Naive thymus-derived CD8-positive, alpha-beta T cell (primary cell): ENCODE measurements at places on chromosomes 13 and 19.
A peak's percentile ranks its signal among the peaks of the same experiment; 100 is the strongest.

- DNase-seq = no peak
- no peaks in the 10 kb centered on the region for H3K36me3 ChIP-seq
- H3K4me3 ChIP-seq = no peak overlapping the region
Observed at GRCh38 chr13:88153353-88153752, 482.2 kb downstream of the SLITRK5 start.

DNA sequence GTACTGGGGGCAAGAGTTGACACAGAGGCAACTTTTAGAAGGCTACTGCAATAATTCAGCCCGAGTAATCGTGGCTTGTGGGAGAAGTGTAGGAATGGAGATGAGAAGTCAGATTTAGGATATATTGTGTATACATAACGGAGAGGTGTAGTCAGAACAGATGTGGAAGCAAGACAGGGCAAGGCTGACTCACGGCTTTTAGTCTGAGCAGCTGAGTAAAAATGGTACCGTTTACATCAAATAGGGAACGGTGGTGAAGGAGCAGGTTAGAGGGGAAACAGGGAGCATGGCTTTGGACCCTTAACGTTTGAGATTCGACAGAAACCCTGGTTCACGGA lies 796 bp upstream of the LSM14A start:
- no peaks in the 10 kb centered on the region for H3K27me3 ChIP-seq
- H3K4me3 ChIP-seq = peak overlapping the region; percentile 85
- H3K36me3 ChIP-seq = peaks cover 22% of the 10 kb centered on the region
- DNase-seq = no peak
- peak overlapping the region; percentile 97 for H3K27ac ChIP-seq

DNA sequence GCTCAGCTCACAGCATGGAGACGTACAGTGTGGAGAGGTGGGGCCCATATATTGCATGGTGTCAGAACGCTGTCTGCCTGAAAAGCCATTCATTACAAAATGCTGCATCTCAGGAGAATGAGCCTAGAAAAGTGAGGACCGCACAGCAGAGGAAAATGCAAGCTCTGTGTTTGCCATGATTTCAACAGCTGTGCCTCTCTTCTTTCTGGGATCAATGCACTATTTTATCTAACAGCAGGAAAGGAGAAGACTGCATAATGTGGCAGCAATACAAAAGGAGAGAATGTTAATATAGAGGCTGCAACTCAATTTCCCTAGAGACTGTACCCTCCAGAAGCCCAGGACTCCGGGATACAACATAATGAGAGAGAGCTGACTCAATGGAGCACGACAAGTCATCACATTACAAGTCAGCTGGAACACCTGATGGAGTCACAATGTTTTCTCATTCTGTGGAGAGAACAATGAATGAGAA lies 368.0 kb downstream of the FGF14 start:
- H3K4me1 ChIP-seq = no peaks in the 10 kb centered on the region
- no peaks in the 10 kb centered on the region for H3K36me3 ChIP-seq
- no peak overlapping the region for H3K27ac ChIP-seq
- H3K27me3 ChIP-seq = no peaks in the 10 kb centered on the region
- no peak overlapping the region for H3K4me3 ChIP-seq

DNA sequence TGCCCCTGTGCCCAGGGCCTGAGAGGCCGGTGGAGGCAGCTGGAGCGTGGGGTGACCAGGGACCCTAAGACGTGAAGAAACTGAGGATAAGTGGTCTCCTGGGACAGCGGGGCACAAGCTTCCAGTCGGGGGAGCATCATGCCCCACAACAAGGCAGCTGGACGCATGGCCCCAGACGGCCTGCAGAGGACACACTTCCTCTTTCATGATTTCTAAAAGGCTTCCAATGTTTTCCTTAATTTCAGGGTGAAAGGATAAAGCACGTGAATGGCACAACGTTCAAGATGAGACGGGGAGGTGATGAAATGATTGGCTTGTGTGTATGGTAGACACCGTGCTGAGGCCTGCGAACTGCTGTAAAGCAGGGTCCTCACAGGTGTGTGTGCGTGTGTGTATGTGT lies 20.2 kb upstream of the MYDGF start:
- H3K27me3 ChIP-seq = no peaks in the 10 kb centered on the region
- H3K4me1 ChIP-seq = no peaks in the 10 kb centered on the region
- H3K27ac ChIP-seq = no peak overlapping the region
- no peak for DNase-seq
- H3K4me3 ChIP-seq = no peak overlapping the region

DNA sequence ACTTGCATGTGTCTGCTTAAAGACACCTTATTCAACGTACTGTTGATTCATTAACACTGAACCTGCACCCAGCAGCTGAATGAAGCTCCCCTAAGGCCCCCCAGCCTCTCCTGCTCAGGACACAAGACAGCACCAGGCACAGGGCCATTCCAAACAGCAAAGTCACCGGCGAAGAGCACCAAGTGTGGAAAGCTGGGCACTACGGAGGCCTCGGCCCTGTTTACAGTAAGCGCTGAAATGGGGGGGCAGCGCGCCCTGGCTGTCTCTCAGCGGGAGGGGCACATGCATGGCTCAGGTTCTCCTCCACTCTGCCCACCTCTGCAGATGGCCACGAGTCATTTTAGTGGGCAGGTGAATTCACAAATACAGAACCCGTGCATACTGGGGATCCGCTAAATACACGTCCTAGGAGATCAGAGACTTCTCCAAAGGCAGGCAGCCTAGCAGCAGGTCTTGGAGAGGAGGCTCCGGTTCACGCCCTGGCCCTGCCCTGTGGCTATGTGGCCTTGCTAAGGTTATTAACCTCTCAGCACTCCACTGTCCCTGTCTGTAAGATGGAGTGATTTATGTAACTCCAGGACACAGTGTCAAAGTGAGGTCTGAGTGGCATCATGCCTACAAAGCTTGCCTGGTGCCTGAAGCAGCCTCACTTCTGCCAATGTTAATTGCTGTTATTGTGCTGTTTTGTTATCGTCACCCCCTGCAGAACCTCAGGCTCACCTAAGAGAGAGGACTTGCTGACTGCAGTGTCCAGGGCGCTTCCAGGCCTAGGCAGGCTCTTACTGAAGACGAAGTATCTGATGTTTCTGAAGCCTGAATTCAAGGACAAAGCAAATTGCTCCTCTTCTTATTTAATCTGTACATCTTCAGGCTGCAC lies 207.4 kb upstream of the SOX1 start:
- H3K27ac ChIP-seq = no peak overlapping the region
- DNase-seq = no peak
- H3K4me3 ChIP-seq = no peak overlapping the region
- no peaks in the 10 kb centered on the region for H3K36me3 ChIP-seq

DNA sequence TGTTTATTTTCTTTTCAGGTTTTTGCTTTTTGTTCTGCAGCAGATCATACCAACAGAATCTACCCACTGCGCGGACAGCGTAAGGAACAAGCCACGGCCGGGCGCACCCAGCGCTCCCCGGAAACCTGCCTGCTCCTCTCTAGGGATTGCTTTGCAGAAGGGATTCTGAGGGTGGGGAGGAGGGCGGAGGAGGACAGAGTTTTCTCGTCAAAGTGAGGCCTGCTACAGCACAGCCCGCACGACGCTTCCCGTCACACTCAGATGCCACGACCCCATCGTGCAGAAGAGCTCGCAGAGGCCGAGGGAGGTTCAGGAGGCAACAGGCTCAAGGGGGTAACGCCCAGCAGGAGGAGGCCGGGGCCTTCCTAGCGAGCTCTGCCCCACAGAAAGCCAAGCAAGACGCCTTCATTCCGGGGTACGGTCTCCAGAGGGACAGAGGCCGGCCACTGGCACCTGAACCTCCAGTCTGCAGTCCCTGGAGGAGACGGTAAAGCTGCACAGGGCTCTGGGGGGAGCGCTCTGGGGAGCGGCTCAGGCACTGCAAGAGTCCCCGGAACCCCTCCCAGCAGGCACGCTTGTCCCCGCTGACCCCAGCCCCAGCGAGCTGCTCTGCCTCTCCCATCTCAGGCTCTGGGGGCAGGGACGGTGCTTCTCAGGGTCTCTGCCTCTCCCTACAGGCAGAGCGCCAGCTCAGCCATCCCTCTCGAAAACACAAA lies 6.9 kb downstream of the REXO1 start:
- peaks cover 58% of the 10 kb centered on the region for H3K4me1 ChIP-seq
- peak overlapping the region; percentile 31 for H3K27ac ChIP-seq
- H3K27me3 ChIP-seq = no peaks in the 10 kb centered on the region
- no peak overlapping the region for H3K4me3 ChIP-seq
- DNase-seq = no peak

GRCh38 chr13:113732961-113733950 lies 25.8 kb upstream of the TMEM255B start:
- peaks cover 5% of the 10 kb centered on the region for H3K27me3 ChIP-seq
- no peaks in the 10 kb centered on the region for H3K36me3 ChIP-seq
- H3K4me1 ChIP-seq = peaks cover 4% of the 10 kb centered on the region
- DNase-seq = no peak

DNA sequence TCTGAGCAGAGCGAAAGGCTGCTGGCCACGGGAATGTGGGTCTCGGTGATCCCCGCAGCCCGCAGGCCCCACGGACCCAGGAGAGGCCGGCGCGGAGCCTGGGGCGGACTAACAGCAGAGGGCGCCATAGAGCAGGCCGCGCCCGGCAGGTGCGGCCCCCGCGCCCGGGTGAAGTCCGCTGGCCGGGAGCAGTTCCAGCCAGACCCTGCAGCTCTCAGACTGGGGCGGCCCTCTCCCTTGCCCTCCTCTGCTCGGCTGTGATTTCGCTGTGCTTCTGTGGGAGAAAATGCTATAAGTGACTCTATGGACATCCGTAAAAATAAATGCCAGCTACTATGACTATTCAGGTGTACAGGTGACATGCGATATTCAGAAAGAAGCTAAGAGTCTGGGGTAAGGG lies 37.7 kb downstream of the GSX1 start:
- peak; percentile 18 for DNase-seq
- H3K36me3 ChIP-seq = no peaks in the 10 kb centered on the region
- H3K27me3 ChIP-seq = peaks cover 49% of the 10 kb centered on the region
- H3K4me1 ChIP-seq = peaks cover 9% of the 10 kb centered on the region

GRCh38 chr19:2425622-2426581 lies 1.5 kb downstream of the TIMM13 start:
- peak overlapping the region; percentile 92 for H3K4me3 ChIP-seq
- H3K36me3 ChIP-seq = no peaks in the 10 kb centered on the region
- H3K27ac ChIP-seq = no peak overlapping the region
- no peaks in the 10 kb centered on the region for H3K27me3 ChIP-seq

- H3K4me3 ChIP-seq = no peak overlapping the region
- H3K4me1 ChIP-seq = peaks cover 12% of the 10 kb centered on the region
- H3K36me3 ChIP-seq = peaks cover 8% of the 10 kb centered on the region
- no peak overlapping the region for H3K27ac ChIP-seq
Observed at GRCh38 chr13:32940601-32941000, 75.6 kb upstream of the KL start.

DNA sequence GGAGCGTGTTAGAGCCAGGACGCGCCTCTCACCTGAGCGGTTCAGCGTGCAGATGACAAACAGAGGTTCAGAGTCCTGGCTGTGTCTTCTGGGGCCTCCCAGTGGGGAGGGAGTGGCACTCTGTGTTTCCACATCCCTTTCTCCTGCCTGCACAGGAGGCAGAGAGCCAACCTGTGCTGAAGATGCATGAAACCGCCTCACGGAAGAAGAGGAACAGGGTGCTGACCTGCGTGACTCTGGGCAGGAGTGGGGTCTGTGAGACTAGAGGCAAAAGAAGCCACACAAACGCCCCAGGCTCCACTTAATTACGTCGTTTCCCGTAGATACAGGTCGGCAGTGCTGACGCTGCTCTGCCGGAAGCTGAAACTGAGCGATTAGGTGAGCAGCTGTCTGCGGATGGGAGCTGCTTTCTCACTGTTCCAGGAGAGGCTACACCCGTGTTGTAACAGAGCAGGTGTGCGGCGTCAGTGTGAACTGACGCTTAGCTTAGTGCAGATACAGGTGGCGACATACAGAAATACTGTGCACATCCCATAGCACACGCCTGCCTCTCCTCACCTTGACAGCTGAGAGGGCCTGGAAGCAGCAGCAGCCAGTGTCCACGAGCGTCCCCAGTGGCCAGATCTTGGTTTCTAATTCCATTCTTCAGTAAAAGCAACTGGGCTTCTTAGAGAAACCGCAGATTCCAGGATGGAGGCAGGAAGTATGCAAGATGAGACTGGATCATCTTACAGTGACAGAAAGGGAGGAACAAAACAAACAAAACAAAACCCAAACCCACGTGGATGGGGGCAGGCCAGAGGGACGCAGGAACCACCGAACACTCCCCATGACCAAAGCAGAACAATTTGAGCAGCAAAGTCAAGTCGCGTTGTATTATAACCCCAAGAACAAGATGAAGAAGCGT lies 37.7 kb upstream of the MCF2L start:
- no peak overlapping the region for H3K27ac ChIP-seq
- no peak for DNase-seq
- H3K36me3 ChIP-seq = no peaks in the 10 kb centered on the region
- no peak overlapping the region for H3K4me3 ChIP-seq
- H3K4me1 ChIP-seq = peaks cover 5% of the 10 kb centered on the region
- peaks cover 69% of the 10 kb centered on the region for H3K27me3 ChIP-seq

GRCh38 chr13:73075954-73076353 lies 17.1 kb downstream of the KLF5 start:
- H3K27me3 ChIP-seq = peaks cover 4% of the 10 kb centered on the region
- H3K27ac ChIP-seq = no peak overlapping the region
- no peak for DNase-seq
- H3K4me1 ChIP-seq = no peaks in the 10 kb centered on the region
- H3K36me3 ChIP-seq = no peaks in the 10 kb centered on the region

- no peak for DNase-seq
- no peaks in the 10 kb centered on the region for H3K4me1 ChIP-seq
- no peak overlapping the region for H3K27ac ChIP-seq
- no peaks in the 10 kb centered on the region for H3K27me3 ChIP-seq
- no peak overlapping the region for H3K4me3 ChIP-seq
Observed at GRCh38 chr13:80552851-80553440, 212.0 kb upstream of the SPRY2 start.

GRCh38 chr19:28519952-28520861 lies 692.7 kb downstream of the UQCRFS1 start:
- H3K27ac ChIP-seq = no peak overlapping the region
- H3K4me1 ChIP-seq = no peaks in the 10 kb centered on the region
- no peak overlapping the region for H3K4me3 ChIP-seq

DNA sequence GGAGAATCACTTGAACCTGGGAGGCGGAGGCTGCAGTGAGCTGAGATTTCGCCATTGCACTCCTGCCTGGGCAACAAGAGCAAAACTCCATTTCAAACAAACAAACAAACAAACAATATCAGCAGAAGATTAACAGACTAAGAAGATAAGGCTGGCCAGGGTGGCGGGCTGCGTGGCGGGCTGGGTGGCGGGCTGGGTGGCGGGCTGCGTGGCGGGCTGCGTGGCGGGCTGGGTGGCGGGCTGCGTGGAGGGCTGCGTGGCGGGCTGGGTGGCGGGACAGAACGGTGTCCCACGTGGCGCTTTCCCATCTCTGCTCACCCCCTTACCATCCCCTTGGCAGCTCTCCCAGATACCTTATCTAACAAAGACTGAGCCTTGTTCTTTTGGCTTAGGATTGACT lies 196.2 kb downstream of the COL4A1 start:
- DNase-seq = no peak
- no peak overlapping the region for H3K4me3 ChIP-seq
- no peaks in the 10 kb centered on the region for H3K36me3 ChIP-seq
- peaks cover 22% of the 10 kb centered on the region for H3K27me3 ChIP-seq
- H3K27ac ChIP-seq = no peak overlapping the region

DNA sequence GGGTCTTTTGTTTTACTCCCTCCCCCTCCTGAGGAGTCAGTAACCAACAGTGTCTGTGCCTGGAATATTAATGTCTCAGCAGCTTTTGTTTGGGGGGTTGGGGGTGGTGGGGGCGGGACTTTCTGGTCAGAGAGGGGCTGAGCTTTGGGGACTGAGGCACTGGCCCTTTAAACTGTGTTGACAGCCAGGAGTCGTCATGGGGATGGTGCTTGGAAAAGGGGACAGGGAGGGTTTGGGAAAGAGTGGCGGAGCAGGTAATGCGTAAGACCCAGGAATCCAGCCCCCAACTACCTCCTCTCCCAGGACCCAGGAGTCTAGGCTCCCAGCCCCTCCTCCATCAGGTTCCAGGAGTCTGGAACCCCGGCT lies 5.2 kb downstream of the CADM4 start:
- H3K27me3 ChIP-seq = peaks cover 58% of the 10 kb centered on the region
- H3K27ac ChIP-seq = no peak overlapping the region
- no peak overlapping the region for H3K4me3 ChIP-seq
- H3K36me3 ChIP-seq = no peaks in the 10 kb centered on the region
- peaks cover 6% of the 10 kb centered on the region for H3K4me1 ChIP-seq
